Stimulated activated CD4-positive, alpha-beta T cell treated with anti-CD3 and anti-CD28 coated beads, Interleukin-4, amount 100 ng/mL, for 1 hour (primary cell): ENCODE measurements at places on chromosomes 6 and 20.

GRCh38 chr6:139376604-139377218 is 2.3 kb upstream of the CITED2 start:
- no peak for DNase-seq

- no peak for DNase-seq
These were observed 36.3 kb upstream of the CMTR1 start for GRCh38 chr6:37396571-37397180.

DNA sequence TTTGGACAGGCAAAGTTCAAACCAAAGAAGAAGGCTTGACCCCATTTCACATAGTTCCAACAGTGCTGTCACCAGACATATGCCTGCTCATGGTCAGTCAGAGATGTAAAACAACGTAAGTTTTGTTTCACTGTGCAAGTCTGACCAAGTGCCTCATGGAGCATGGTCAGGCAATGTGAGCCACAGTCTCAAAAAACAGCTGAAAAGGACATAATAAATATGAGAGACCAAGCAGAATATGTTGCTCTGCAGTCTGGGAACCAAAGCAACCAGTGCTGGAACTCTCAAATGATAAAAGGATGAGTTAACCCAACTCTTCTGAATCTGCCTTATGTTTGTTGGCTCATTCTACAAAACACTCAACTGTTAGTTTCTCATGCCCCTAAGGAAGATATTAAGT is 39.9 kb upstream of the DST start:
- DNase-seq = no peak

DNA sequence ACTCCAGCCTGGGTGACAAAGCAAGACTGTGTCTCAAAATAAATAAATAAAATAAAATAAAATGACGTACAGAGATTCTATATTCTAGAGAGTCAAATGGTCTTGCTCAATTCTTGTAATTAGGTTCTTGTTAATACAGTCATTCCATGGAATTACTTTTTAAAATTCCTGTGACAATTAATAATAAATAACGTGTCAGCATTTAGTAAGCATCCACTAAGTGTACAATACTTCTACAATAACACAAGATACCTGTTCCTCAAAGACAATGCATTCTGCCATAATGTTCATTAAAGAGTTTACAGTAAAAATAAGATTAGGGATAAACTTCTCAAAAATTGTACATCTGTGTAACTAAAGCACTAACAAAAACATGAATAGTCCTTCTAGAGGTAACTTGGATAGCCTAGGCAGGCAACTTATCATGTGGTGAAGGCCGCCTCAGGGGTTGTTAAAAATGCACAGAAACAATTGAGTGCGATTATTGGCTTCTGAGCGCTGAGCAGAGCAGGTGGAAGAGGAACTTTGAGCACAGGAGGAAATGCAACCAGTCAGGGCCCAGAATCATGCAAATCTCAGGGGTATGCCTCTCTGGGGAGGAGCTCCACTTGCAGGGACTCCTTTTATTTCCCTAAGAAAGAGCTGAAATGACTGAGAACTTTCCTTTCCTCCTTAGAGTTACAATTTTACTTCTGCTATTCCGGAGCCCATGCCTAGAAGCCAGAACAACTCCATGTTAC is 37.1 kb downstream of the QRSL1 start:
- no peak for DNase-seq

- DNase-seq = no peak
These were observed 9.6 kb downstream of the JARID2 start for GRCh38 chr6:15255481-15255880.

DNA sequence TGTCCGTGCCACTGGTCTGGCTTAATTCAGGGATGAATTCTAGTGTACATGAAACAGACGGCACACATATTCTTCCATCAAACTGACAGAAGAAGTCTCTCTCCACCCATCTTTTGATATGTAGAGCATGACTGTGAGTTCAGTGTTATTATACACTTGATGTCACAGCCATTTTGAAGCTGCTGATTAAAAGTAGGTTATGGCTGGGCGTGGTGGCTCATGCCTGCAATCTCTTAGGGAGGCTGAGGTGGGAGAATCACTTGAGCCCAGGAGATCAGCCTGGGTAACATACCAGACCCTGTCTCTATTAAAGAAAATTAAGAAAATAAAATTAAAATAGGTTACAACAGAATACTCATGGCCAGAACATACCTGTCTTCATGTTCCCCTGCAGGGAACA is 20.7 kb downstream of the C6orf15 start:
- no peak for DNase-seq

- no peak for DNase-seq
These were observed 3.0 kb downstream of the ARFRP1 start for GRCh38 chr20:63704749-63705117.

- DNase-seq = no peak
These were observed 24.2 kb downstream of the TBC1D7 start for GRCh38 chr6:13304101-13304500.

DNA sequence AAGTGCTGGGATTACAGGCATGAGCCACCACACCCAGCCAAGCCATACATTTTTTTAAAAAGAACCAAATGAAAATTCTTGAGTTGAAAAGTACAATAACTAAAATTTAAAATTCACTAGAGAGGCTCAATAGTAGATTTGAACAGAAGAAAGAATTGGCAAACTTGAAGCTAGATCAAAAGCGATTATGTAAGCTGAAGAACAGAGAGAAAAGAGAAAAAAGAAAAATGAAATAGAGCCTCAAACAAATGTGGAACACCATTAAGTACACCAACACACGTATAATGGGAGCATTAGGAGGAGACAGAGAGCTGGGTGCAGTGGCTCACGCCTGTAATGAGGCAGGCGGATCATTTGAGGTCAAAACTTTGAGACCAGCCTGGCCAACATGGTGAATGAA is 31.0 kb downstream of the ERGIC3 start:
- DNase-seq = no peak

DNA sequence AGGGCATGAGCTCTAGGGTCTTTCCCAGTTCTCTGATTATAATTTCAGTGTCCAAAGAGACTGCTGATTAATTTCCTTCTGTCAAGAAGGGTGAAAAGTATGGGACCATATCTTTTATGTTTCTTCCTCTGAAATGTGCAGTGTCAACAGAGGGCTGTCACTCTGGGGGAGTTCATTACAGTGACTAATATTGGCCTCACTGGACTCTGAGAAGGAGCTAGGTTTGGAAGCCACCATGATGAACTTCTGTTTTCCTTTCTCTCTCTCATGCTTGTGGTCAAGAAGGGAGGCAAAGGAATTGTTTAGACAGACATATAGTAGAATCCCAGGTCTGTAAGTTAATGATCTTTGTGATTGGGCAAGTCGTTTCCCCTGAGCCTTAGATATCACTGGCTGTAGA is 41.8 kb upstream of the BMP6 start:
- DNase-seq = no peak

DNA sequence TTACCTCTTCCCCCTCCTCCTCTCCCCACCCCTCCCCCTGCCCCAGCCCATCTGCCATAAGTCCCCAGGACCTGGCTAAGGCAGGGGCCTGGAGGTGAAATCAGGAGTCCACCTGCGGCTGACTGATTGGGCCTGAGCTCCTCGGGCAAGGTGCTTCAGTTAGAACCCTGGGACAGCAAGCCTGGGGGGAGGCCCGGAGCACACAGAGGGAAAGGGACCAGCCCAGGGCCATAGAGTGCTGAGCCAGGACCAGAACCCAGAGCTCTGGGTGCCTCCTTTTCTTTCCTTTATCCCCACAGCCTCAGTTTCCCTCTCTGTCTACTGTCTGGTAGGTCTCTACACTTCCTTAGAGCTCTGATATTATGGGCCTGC is 35.7 kb upstream of the VEGFA start:
- DNase-seq = no peak

DNA sequence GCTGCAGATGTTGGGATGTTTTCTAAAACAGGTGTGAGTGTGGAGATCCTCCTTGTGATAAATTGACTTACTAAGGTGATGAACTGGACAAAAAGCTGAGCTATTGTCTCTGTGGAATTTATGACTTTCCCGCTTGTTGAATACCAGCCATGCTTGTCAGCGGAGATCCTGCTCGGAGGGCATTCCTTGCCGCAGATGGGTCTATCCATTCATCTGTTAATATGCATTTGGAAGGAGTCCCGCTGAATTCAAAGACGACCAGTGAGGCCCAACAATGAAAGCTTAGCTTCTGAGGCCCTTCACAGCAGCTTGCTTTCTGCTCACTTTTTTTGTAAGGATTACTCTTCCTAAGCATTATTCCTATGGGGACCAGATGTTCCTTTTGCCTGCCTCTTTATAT is 124.9 kb downstream of the TIAM2 start:
- no peak for DNase-seq
